Ovary (tissue), 10 donors: ENCODE measurements at places on chromosomes 16 and 17. TPM values are rescaled to one million over a fixed set of nuclear protein-coding genes. Genes with fewer than 3 reads are reported as not detected.
A peak's percentile ranks its signal among the peaks of the same experiment; 100 is the strongest.

- no peaks in the 10 kb centered on the region for H3K27me3 ChIP-seq
- no peak overlapping the region for H3K27ac ChIP-seq
- peaks cover 4% of the 10 kb centered on the region for H3K4me1 ChIP-seq
- no peaks in the 10 kb centered on the region for H3K36me3 ChIP-seq
Observed at GRCh38 chr17:41733348-41734138, 900 bp downstream of the HAP1 start.

KRT34 gene
- not detected for total RNA-seq

GRCh38 chr17:54891176-54891821 is 9.4 kb upstream of the TOM1L1 start:
- no peaks in the 10 kb centered on the region for H3K4me1 ChIP-seq
- no peaks in the 10 kb centered on the region for H3K36me3 ChIP-seq
- H3K27me3 ChIP-seq, result no peaks in the 10 kb centered on the region

GRCh38 chr17:41589301-41589700 is 2.6 kb upstream of the KRT14 start:
- no peaks in the 10 kb centered on the region for H3K4me1 ChIP-seq
- no peaks in the 10 kb centered on the region for H3K27me3 ChIP-seq
- H3K36me3 ChIP-seq, result no peaks in the 10 kb centered on the region
- no peak for DNase-seq
- no peak overlapping the region for H3K27ac ChIP-seq
- no peak overlapping the region for H3K4me3 ChIP-seq

DNA sequence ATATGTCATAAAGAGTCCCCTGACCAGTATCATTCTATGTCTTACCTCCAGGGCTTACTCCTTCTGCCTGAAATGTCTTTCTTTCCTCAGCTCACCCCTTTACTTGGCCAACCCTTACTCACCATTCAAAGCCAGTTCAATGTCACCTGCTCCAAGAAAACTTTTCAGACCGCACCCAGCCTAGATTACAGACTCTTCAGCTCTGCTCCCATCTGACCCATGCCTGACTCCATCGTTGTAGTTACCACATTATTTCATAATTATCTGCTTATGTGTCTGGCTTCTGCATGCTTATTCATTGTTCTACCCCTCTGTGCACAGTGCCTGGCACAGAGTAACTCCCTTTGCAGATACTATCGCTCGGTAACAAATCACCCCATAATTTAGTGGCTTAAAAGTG is 62.5 kb upstream of the TOB1 start:
- H3K27me3 ChIP-seq, result no peaks in the 10 kb centered on the region
- H3K27ac ChIP-seq, result no peak overlapping the region
- peaks cover 2% of the 10 kb centered on the region for H3K4me1 ChIP-seq

DNA sequence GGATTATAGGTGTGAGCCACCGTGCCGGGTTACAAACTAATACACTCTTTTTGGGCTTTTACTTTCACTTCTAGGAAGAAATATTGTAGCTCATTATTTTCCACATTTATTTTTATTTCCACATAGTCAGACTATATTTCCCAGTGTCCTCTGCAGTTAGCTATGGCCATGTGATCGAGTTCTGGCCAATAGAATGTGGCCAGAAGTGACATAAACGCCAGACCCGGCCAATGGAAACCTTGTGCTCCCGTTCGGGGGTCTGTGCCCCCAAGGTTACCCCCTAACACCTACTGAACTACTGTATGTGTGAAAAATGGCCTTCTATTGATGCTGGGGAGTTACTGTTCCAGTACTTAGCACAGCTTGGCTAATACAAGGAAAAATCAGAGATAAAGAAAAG is 13.2 kb upstream of the RPTOR start:
- no peak overlapping the region for H3K4me3 ChIP-seq
- H3K27ac ChIP-seq, result no peak overlapping the region
- no peaks in the 10 kb centered on the region for H3K27me3 ChIP-seq

DNA sequence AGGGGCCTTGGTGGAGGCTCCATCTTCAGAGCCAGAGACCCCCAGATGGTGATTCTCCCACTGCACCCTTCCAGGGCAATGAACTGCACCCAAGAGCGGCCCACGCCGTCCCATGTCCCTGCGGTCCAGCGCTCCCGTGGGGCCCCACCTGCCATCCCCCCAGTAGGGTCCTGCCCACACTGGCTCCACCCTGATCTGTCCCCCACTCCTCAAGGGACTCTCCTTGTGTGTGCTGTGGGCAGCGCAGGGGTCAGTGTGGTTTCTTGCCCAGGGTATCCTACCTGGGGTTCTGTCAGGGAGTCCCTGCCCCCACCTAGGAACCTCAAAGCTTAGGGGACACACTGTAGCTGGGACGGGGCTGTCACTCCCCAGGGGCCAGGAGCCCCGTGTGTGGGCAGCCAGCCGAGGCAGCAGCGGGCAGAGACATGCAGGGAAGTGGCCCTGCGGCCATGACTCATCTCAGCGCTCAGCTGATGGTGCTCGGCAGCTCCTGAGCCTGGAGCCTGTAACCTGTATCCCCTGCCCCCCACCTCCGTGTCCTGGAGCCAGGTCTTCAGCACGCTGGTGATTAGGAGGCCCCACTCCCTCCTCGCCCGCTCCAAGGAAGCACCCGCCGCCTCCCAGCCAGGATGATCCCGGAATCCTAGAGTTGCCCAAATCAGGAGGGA is 35.7 kb upstream of the SSTR5 start:
- no peaks in the 10 kb centered on the region for H3K4me1 ChIP-seq
- no peaks in the 10 kb centered on the region for H3K27me3 ChIP-seq
- no peak for DNase-seq
- no peaks in the 10 kb centered on the region for H3K36me3 ChIP-seq

DNA sequence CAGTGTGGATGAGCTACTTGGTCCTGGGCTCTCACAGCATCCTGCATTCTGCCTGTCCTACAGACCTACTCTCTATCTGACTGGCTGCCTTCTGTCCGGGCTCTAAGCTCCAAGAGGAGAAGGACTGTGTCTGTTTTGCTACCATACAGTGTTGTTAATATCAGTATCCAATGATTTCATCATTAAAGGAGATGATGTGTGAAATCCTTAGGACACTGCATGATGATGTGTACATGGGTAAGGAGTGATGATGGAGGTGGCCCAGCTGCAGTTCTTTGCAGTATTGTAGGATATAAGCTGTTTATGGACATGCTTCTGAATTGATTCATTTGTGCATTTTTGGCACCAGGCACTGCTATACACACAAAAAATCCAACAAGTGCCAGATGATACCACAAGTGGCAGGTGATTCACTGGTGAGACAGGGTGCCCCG is 536.9 kb upstream of the CDH11 start:
- no peak overlapping the region for H3K4me3 ChIP-seq
- DNase-seq, result no peak
- H3K36me3 ChIP-seq, result no peaks in the 10 kb centered on the region
- H3K4me1 ChIP-seq, result no peaks in the 10 kb centered on the region
- H3K27me3 ChIP-seq, result no peaks in the 10 kb centered on the region

SHISA9 gene
- total RNA-seq, result 0.11 TPM

NPIPB9 gene
- 1.8 TPM for total RNA-seq

KREMEN2 gene
- not detected for total RNA-seq

KRT16 gene
- not detected for total RNA-seq

GRCh38 chr17:74249590-74250270 is 24.3 kb upstream of the DNAI2 start:
- H3K27ac ChIP-seq, result no peak overlapping the region

DNA sequence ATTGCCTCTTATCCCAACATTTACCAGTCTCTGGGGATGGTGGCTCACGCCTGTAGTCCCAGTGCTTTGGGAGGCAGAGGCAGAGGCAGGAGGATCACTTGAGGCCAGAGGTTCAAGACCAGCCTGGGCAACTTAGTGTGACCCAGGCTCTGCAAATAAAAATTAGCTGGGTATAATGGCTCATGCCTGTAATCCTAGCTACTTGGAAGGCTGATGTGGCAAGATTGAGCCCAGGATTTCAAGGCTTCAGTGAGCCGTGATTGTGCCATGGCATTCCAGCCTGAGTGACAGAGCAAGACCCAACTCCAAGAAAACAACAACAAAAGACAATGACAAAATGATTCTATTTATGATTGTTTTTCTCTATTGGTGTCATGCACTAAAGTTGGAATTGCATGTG is 244.9 kb downstream of the RBFOX1 start:
- H3K4me3 ChIP-seq, result no peak overlapping the region
- no peaks in the 10 kb centered on the region for H3K36me3 ChIP-seq
- no peaks in the 10 kb centered on the region for H3K27me3 ChIP-seq
- DNase-seq, result no peak
- no peaks in the 10 kb centered on the region for H3K4me1 ChIP-seq
- H3K27ac ChIP-seq, result no peak overlapping the region

- H3K4me1 ChIP-seq, result no peaks in the 10 kb centered on the region
- peak; percentile 35 for DNase-seq
- no peak overlapping the region for H3K4me3 ChIP-seq
- H3K27me3 ChIP-seq, result no peaks in the 10 kb centered on the region
- no peak overlapping the region for H3K27ac ChIP-seq
Observed at GRCh38 chr16:68287276-68288251, 23.2 kb downstream of the SLC7A6OS start.

DNA sequence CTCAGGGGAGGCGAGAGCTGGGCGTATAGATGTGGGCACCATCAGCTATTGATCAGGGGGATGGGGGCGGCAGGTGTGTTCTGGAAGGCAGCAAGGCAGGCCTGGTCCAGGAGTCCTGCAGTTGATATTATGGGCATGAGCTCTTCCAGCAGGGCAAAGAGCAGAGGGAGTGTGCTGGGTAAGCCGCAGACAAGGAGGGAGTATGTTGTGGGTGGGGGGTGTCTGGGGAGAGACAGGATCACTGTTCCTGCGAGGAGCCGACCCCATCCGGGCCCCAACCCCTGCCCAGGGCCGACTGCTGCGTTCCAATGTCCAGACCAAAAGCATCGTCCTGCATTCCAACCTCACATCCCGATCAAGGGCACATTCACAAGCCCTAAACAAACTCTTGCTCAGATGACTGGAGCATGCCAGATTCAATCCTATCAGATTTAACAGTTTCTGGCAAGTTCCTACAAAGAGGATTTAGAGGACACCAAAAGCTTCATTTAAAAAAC is 9.2 kb downstream of the MXRA7 start:
- peaks cover 37% of the 10 kb centered on the region for H3K4me1 ChIP-seq
- H3K4me3 ChIP-seq, result peak overlapping the region; percentile 22
- H3K36me3 ChIP-seq, result no peaks in the 10 kb centered on the region
- H3K27me3 ChIP-seq, result no peaks in the 10 kb centered on the region
- DNase-seq, result no peak

DNA sequence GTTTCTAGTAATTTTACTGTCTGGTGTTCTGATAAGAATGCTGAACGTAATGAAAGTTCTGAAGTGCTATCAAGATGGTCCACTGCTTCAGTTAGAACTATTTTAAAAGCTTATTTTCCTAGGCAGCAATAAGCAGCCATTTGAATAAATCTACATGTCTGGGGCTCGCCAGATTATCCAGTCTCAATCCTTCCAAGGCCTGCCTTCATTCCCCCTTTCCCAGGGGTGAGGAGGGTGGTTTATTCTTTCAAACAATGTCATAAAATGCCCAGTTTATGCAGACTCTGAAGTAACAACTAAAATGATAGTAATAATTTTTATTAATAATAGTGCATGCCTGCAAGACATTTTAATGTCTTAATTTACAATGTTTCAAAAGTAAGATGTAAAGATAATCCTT is 2.4 kb downstream of the CDH11 start:
- no peaks in the 10 kb centered on the region for H3K36me3 ChIP-seq
- peak overlapping the region; percentile 59 for H3K4me3 ChIP-seq
- peaks cover 5% of the 10 kb centered on the region for H3K4me1 ChIP-seq
- no peaks in the 10 kb centered on the region for H3K27me3 ChIP-seq

DNA sequence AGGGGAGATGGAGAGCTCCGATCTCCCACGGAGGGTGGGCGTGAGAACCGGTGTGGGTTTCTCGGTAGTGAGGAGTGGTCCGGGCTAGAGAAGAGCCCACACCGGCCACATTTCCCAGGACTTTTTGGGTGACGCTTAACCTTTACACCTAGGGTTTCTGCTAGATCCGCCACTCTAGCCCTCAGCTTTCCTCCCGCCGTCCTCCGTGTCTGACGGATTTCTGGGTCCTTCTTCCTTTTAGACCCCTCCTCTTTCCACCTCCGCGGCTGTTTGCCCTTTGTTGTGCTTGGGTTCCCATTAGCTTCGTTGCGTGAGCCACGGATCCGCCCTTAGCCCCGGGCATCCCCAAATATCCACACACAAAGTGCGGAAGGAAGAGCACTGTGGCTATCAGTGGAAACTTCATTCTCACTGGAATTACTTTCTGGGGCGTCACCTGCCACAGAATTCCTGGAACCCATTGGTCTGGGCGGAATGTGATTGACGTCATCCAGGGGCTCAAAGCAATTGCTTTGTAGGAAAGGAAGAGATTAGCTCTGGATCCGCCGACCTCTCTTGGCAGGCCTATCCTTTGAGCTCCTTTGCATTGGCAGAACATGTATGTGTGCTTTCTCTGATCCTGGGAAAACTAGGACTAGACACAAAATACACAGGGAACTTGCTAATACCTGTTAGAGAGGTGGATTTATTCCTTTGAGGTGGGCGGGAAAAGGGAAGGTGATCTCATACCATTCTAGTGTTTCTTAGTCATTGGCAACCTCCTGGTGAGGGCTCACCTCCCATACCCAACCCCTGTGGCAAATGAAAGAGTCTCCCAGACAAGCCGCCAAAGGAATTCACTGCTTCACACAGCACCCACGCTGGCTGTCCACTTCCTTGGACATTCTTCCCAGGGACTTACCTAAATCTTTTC is 654 bp downstream of the TNFAIP1 start:
- peak; percentile 62 for DNase-seq
- H3K36me3 ChIP-seq, result no peaks in the 10 kb centered on the region
- H3K27me3 ChIP-seq, result no peaks in the 10 kb centered on the region
- peak overlapping the region; percentile 71 for H3K27ac ChIP-seq
- peaks cover 5% of the 10 kb centered on the region for H3K4me1 ChIP-seq

DNA sequence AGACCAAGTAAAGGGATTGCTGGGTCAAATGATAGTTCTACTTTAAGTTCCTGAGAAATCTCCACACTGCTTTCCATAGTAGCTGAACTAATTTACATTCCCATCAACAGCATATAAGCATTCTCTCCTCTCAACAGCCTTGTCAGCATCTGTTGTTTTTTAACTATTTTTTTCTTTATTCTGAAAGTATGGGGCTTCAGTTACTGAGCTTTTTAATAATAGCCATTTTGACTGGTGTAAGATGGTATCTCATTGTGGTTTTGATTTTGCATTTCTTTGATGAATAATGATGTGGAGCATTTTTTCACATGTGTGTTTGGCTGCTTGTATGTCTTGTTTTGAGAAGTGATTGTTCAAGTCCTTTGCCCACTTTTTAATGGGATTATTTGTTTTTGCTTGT is 2.5 kb downstream of the KRTAP2-2 start:
- no peaks in the 10 kb centered on the region for H3K27me3 ChIP-seq
- no peak for DNase-seq
- no peak overlapping the region for H3K4me3 ChIP-seq
- H3K36me3 ChIP-seq, result no peaks in the 10 kb centered on the region
- H3K4me1 ChIP-seq, result no peaks in the 10 kb centered on the region

GRCh38 chr17:82248815-82249674 is 20.2 kb downstream of the SLC16A3 start:
- DNase-seq, result no peak
- peaks cover 7% of the 10 kb centered on the region for H3K4me1 ChIP-seq
- no peaks in the 10 kb centered on the region for H3K27me3 ChIP-seq
- no peak overlapping the region for H3K27ac ChIP-seq

TEKT5 gene
- total RNA-seq, result 0.59 TPM

- H3K27me3 ChIP-seq, result no peaks in the 10 kb centered on the region
- H3K4me1 ChIP-seq, result no peaks in the 10 kb centered on the region
- H3K27ac ChIP-seq, result no peak overlapping the region
- no peak for DNase-seq
Observed at GRCh38 chr17:31596382-31597323, 205.2 kb downstream of the RAB11FIP4 start.

KCNG4 gene
- total RNA-seq, result not detected

GRCh38 chr16:73002866-73003265 is 45.1 kb downstream of the ZFHX3 start:
- DNase-seq, result no peak
- no peaks in the 10 kb centered on the region for H3K4me1 ChIP-seq
- H3K27me3 ChIP-seq, result no peaks in the 10 kb centered on the region
- no peak overlapping the region for H3K4me3 ChIP-seq
- no peak overlapping the region for H3K27ac ChIP-seq
